ENCODE measurements at places on chromosomes 2 and 18.

DNA sequence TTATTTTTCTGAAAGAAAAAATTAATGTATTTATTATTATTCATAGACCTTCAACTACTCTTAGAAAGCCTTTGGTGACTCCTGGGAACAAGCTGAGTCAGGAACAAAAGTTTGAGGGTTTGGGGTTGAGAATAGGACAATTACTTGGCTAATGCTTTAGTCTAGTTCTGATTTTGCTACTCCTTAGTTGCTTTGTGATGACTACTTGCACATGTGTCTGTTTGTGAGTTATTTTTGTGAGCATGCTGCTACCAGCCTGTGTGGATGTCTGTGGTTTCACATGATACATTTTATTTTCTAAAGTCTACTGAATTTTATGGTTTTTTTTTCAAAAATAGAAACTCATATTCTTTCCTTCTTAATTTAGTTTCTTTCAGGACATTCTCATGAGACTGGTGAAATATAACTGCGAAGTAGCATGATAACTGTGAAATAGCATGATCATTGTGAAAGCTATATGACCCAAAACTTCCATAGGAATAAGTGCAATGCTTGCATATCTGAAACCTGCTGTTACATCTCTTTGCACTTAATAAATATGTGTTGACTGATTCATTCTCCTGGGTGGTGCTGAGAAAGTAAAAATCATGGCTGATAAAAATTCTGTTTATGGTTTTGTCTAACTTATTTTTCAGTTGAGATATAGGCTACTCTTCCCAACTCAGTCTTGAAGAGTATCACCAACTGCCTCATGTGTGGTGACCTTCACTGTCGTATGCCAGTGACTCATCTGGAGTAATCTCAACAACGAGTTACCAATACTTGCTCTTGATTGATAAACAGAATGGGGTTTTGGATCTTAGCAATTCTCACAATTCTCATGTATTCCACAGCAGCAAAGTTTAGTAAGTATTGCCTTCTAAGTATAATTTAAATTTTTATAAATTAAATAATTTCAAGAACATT is 17.9 kb upstream of the IL18R1 start:
- DNase-seq: no peak

- DNase-seq: no peak
Measured at GRCh38 chr18:35731701-35732100, 150.2 kb downstream of the GALNT1 start.

DNA sequence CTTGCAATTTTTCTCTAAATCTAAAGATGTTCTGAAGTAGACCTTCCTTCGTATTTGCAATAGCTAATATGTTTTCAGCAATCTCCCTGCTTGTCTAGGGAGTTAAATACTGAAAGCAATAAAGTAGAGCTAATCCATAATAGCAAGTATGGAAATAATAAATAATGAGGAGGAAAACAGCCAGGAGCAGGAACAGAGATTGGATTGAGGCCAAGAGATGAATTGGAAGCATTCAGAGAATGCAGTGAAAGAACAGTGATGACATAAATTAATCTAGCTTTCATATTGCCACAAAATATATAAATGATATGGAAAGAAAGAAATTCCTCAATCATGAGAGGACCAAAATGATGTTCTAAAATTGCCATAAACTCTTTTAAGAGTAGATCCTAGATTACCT is 679.7 kb downstream of the METTL4 start:
- no peak for DNase-seq

DNA sequence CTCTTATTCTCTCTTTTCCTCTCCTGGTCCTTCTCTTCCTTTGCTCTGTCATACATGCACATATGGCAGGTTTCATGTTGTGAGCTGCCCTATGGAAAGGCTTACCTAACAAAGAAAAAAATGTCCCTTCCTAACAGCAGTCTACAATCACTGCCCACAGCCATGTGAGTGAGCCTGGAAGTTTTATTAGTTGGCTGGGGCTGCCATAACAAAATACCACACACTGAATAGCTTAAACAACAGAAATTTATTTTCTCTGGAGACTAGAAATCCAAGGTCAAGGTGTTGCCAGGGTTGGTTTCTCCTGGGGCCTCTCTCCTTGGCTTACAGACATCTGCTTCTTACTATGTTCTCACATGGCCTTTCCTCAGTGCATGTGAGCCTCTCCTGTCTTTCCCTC is 142.1 kb downstream of the TRIB2 start:
- no peak for DNase-seq

GRCh38 chr2:177281400-177282180 is 17.1 kb upstream of the NFE2L2 start:
- DNase-seq: no peak

DNA sequence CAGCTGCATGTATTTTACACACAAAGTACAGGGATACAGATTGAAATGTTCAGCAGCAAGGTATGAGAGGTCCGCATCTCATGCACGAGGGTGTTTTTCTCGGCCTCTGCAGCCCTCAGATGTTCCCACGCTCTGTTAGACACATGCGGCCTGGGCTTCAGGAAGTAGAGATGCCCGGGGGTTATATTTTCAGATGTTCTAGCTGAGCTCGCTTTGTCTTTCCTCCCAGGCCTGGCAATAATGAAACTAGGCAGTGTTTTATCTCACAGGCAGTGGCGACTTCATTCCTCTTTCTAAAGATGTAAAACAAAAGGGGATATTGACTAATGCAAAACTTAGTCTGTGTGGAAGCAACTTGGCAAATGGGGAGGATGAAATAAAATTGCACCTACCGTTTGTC is 190.7 kb downstream of the GBX2 start:
- DNase-seq: no peak

GRCh38 chr18:38747153-38747552 is 1181.6 kb upstream of the CELF4 start:
- DNase-seq: no peak

DNA sequence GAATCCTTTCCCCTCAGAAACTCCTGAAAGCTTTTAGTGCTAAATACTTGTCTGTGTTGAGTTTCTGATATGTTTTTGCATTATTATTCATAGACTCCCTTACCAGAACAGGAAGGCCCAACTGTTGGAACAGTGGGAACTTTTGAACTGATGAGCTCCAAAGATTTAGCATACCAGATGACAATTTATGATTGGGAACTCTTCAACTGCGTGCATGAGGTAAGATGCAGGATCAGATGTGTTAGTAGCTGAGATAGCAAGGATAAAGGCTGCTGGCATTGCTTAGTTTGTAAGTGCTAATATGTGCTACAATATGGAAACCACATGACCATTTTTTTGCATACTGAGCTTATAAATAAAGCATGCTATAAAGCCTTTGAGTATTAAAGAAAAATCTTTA is 49.2 kb upstream of the MAP3K20 start:
- DNase-seq: no peak

DNA sequence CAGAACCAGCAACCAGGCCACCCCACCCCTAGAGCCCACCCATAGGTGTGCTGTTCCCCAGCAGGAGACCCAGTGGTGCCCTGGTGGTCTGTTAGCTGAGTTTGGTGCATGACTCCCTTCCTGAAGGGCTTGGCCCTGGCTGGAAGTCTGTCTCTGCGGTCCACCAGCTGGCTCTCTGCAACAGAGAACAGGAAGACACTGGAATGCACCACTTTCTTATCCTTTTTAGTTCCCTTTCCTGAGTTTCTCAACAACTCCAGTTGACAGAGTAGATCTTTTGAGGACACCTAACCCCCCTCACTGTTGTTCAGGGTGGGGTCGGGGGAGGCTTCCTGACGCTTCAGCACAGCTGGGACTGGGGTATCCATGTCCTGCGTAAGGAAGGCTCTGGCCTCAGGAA is 11.9 kb upstream of the RPL37A start:
- no peak for DNase-seq

All from EL (cell line).